Testis (tissue), 5 donors: ENCODE measurements at places on chromosomes 5 and 9.
A peak's percentile ranks its signal among the peaks of the same experiment; 100 is the strongest.

DNA sequence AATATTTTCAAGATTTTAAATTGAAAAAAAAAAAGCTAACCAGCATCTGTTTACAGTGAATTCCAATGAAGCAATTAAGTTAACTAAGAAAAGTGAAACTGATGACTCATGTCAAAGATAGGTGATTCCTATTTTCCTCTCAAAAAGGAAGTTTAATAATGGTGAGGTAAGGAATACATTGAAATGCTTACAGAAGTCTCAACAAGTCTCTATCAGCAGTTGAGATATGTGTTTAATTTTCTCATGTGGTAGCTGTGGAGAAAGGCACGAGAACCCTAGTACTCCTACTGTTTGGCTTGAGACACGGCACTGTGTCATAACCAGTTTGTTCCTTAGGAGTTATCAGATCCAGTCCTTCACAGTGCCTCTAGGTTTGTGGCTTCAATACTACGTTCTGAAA, 114.5 kb downstream of the SLC25A46 start:
- DNase-seq, result no peak

DNA sequence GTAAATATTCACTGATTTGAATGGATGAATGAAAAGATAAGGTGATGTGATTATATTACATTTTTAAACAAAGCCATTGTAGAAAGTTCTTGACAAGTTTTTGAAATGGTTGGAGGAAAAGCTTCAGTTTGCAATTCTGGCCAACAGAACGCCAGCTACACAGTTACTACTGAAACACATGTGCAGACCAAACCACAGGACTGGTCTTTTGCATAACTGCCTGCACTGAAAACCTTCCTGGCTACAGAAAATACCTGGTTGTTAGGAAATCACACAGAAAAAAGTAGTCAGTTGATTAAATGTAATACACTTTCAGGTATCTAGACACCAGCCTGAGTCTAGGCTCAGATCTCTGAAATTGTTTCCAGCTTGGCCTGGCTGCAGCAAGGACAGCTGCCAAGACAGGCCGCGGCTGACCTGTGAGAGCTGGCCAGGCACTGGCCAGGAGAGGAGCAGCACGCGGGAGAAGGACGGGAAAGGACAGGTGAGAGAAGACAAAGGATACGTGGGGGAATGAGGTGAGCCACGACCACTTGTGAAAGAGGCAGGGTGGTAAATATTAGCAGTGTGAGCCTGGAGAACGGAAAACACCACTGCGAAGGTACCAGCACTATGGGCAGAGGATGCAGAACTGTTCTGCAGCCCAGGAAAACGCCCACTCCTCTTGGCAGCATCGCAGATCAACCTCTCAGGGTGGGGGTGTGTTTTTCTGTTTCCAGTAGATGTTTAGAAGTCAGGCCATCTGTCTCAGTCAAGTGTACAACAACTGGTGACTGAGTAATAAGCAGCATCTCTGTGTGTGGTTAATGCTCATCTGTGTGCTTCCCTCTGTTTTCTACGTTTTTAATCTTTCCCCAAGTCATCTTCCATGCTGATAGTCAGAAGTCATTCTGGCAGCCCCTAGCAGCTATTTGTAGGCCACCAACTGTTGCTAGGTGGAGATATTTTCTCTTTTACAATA, 137.4 kb downstream of the SCAMP1 start:
- peak; percentile 57 for DNase-seq

DNA sequence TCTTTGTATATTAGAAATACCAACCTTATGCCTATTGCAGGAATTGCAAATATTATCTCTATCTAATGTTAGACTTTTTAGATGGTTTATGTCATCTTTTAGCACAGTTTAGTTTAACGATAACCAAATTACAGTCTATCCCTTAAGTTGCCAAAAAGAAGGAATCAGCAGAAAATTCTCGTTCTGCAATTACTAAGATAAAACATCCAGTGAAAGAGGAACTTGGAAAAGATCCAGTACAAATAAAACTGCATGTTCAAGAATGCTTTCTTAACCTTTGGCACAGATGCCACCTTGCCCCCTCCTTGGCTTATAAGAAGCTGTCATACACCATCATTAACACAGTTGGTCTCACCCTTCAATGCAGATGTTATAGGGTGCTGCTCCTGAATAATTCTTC, 124.0 kb downstream of the SEMA5A start:
- no peak for DNase-seq

GRCh38 chr5:173451031-173451430, 122.8 kb upstream of the STC2 start:
- peak; percentile 49 for DNase-seq

- no peak for DNase-seq
These were observed 57.2 kb downstream of the KCNN2 start for GRCh38 chr5:114419067-114419388.
